ENCODE measurements at places on chromosomes 7 and 10.

DNA sequence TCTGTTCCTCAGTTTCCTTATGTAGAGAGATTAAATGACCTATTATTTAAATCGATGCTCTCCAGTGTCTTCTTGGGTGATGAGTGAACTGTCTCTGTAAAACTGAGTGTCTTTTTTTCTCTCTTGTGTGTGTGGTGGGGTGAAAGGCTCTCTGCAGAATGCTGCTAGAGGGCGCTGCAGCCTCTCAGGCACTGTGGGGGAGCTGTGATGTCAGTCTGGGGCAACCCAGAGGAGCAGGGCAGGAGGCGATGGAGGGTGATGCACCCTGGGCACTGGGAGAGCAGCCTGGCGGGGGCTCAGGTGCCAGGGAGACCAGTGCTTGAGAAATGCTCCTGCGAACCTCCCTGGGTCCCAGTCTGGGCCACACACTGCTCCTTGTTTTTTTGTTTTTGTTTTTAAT is 110.1 kb upstream of the POM121L12 start:
- peak; percentile 26 for DNase-seq

GRCh38 chr7:99409192-99409572 is 413 bp downstream of the BUD31 start:
- no peak for DNase-seq

DNA sequence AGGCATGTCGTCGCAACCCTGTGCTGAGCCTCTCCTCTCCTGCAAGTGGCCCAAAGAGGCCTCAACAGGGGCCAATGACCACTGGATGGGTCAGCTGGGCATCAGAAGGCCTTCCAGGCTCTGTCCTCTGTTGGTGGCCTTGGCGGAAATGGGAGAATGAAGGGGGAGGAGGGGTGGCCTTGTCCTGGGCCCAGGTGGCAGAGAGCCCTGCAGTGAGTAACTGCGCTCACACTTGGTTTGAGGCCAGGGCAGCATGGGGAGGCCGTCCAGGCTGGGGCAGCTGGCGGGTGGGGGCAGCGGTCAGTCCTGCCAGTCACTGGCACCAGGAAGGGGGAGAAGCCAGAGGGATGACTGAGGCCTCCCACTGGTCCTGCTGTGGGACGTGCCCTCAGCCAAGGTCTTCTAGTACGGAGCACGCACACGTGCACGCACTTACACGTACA is 59.8 kb downstream of the LHPP start:
- no peak for DNase-seq

DNA sequence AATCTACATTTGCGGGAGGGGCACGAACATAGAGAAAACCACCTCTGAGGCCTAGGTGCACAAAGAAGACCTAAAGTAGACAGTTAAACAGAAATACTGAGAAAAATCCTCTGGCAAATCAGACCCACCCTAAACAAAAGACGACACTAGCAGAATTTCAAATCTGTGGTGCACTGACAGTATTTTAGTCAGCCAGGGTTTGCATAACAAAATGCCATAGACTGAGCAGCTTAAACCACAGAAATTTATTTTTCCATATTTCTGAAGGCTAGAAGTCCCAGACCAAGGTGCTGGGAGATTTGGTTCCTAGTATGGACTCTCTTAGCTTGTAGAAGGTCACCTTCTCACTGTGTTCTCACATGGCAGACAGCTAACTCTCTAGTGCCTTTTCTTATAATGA is 26.3 kb downstream of the IPMK start:
- DNase-seq: no peak

DNA sequence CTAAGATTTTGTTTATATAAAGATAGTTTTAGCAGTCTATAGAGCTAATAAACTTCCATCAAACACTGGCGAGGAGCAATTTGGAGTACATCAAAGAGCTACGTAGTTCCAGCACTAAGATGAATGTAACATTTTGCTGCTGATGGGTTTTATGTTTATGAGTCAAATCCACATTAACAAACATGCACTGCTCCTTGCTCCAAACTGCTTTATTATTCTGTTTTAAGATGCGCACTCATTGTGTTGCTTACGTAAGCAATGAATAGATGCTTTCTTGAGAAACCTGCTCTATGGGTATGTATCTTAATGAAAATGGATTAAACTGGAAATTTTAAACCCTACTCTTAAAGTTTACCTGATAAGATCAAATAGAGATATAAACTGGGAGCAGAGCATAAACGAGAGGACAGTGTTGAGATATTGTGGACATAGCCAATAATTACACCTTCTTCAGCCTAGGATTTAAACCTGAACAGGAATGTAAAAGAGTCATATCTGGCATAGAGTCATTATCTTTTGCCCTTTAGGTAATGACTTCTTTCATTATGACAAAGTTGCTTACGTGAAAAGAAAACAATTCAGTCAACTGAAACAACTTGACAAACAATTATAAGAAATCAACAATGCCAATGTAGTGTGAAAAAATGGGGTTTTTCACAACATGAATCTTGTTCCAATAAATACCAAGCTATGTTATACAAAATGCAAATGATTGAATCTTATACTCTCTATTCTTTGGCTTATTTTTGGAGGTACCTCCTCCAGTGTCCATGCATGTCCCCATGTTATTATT is 153.5 kb upstream of the MTPN start:
- DNase-seq: no peak

- DNase-seq: no peak
Measured at GRCh38 chr7:152998420-152998819, 238.9 kb downstream of the ACTR3B start.

DNA sequence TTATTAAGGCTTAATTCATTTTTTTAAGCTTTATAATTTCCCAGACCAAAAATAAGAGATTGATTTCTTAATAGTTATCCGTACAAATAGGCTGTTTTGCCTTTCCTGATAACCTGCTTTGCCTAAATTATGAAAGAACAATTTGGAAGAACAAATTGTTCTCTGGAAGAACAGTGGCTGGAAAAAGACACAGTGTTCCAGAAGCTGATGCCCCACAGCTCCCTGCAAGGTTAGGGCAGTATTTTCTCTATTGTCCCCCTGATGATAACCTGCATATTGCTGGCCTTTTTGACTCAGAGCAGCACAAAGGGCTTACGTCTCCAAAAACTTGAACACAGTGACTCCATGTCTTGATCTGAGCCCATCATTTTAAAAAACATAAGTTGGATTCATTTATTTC is 151.5 kb downstream of the CSTF2T start:
- DNase-seq: no peak

GRCh38 chr10:85618841-85619240 is 747.8 kb downstream of the GRID1 start:
- no peak for DNase-seq

DNA sequence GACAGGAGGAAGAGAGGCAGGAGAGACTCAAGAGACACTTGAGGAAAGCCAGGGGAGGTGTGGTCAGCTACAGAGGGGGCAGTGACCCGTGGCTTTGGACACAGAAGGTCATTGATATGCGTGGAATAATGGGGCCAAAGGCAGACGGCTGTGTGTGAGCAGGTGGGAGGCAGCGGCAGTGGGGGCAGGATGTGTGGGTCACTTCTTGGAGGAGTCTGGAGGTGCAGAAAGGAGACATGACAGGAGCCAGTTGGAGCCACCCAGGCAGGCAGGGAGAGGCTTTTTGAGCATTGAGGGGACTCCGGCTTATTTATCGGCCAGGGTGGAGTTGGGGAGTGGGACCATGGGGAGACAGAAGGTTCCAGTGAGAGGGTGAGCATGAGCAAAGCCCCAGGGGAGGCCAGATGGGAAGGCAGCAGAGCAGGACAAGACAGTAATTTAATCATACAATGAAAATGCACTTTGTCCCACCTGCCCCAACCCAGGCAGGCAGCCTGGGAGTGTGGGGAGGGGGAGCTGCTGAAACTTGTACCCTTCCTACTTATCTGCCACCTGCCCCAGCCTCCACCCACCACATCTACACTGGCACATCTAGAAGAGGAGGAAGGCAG is 5.0 kb downstream of the LDB3 start:
- no peak for DNase-seq

GRCh38 chr10:95475827-95476468 is 85.2 kb downstream of the SORBS1 start:
- no peak for DNase-seq

DNA sequence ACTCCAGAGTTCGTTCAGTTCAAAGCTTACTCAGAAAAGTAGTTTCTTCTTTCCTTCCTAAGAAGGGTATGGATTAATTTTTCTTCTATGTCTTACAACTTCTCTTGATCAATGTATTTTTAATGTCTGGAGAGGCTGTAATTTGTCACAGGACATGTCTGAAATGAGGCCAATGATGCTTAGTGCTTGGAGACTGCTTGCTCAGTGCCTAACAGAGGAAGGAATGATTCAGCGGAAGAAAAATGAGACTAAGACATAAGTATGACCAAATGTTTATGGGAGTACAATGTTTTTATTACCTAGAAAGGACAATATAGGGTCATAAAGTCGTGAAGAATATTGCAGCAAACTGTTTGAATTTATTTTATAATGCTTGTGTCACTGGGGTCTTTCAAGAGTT is 43.3 kb downstream of the GPR37 start:
- no peak for DNase-seq

All from iPS-NIHi11 (cell line).